ENCODE measurements at places on chromosomes 4 and X. TPM values are rescaled to one million over a fixed set of nuclear protein-coding genes. Genes with fewer than 3 reads are reported as not detected.

Gene CTAG2
- total RNA-seq = not detected

Gene HTRA3
- total RNA-seq = not detected

Gene RNF212
- 1.3 TPM for total RNA-seq

Gene TCEAL7
- total RNA-seq = not detected

Gene ADH1B
- not detected for total RNA-seq

Gene GYPE
- total RNA-seq = not detected

Gene PLXNB3
- 0.45 TPM for total RNA-seq

DNA sequence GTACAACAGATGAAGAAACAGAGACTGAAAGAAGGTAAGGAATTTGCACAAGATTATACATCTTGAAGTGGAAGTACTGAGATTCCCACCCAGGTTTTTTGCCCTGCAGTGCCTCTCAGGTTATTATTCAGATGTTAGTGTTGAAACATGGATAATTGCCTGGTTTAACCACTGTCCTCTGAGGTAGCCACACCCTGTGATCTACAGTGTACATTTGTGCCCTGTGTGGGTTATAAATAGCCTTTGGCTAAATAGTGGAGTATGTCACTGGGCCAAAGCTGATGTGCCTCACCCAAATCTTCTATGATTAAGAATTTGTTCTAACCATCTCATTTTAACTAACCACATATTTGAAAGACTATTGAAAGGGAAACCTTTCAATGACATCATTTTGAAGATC is 5.4 kb upstream of the ASB5 start:
- ATAC-seq = no peak

DNA sequence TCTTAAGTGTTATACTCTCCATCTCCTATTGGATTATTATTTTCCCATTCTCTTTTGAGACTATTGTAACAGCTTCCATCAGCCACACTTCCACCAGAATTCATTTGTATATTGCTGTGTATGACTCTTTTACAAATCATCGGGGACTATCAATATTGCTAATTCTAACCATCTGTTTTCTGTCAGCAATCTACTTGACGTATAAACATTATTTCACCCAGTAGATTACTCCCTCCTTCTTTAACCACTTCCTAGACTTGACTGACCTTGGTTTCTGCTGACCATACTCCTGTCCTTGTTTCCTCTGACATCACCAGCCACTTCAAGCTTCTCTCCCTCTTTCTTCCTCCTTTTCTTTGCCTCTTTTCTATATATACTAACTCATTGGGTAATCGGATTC is 402.9 kb downstream of the PCDH18 start:
- ATAC-seq = no peak

DNA sequence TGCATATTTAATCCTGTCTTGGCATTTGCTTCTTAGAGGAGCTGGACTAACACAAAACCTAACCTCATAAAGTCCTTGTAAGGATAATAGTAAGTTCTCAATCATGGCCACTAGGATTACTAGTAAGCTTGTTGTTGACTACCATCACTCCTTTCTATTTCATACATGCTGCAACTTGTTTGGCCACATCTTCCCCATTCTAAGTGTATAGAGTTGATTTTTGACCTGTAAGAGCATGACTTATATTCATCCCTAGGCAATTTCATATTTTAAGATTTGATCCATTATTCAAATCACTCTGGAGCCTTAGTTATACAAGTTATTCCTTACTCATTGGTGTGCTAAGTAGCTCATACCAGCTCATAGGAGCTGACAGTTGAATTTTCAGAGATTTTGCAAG is 109.4 kb downstream of the EFHC2 start:
- no peak for ATAC-seq

GRCh38 chrX:132292793-132293192 is 73.5 kb upstream of the RAP2C start:
- ATAC-seq = no peak

GRCh38 chrX:83934220-83934619 is 73.3 kb downstream of the CYLC1 start:
- no peak for ATAC-seq

DNA sequence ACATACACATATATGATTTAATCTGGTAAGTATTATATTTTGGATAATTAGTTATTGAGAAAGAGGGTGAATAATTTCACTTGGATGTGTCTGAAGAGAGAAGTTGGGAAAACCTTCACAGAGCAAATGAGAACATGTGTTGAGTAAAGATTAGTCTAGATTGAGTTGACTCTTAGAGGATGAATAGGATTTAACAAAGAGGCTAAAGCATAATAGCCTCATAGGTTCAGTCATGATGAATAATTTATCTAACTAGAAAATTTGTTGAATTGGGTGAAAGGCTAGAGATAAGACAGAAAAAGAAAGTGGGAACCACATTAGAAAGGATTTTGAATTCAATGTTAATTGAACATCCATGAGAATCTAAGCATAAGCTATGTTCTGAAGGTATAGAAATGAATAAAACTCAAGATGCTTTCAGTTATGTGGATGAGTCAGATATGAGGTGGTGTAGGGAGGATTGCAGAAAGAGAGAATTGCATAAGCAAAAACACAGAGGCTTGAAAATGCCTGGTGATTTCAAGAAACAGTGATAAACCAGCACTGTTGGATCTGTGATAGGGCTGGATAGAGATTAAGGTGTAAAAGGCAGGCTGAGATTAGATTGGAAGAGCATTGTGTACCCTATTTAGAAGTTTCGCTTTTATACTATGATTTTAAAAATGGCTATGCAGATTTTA is 207.6 kb upstream of the NR3C2 start:
- ATAC-seq = peak; percentile 85

GRCh38 chr4:14518136-14518535 is 484.1 kb upstream of the CPEB2 start:
- no peak for ATAC-seq

GRCh38 chrX:883588-883987 is 253.0 kb downstream of the SHOX start:
- no peak for ATAC-seq

DNA sequence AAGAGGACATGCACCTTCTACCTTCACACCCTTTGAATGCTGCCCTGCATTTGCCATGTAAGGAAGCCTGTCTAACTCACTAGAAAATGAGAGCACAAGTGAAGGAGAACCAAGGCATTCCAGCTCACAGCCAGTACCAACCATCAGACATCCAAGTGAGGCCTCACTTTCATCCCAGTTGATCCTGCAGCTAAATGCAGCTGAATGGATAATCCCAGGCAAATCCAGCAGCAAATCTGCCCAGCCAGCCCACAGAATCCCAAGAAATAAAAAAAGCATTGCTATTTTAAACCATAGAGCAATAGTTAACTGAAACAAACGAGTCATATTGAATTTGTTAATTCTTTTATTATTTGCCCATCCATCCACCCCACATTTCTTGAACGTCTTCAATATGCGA is 112.5 kb downstream of the C4orf33 start:
- ATAC-seq = no peak

DNA sequence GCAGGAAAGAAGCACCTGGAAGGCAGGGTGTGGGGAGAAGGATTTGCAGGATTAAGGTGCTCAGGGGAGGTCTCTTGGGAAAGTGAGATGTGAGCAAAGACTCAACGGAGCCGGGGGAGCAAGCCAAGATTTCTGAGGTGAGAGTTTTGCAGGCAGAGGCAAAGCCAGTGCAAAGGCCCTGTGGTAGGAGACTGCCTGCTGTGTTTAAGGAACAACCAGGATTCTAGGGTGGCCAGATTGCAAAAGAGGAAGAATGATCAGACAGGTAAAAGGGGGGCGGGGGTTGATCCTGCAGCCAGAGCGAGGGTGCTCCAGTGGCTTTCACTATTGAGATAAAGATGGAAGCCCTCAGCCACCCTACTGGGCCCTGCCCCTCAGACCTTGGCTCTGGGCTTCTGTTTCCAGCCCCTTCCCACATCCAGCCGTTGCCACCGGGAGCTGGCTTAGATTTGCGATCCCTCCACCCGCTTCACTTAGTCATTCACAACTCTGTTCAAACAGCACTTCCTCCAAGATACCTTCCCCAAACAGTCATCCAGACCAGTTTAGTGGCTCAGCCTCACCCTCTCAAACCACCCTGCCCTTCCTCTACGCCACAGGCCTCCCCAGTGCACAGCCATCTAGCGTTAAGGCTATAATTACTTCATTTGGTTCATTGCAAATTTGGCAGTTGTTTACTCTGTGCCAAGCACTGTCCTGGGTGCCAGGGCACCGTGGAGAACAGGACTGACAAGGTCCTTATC is 23.3 kb upstream of the BCOR start:
- no peak for ATAC-seq

- ATAC-seq = no peak
These were observed 43.0 kb downstream of the CXCL1 start for GRCh38 chr4:73912191-73912590.

- no peak for ATAC-seq
These were observed 742.4 kb upstream of the INTU start for GRCh38 chr4:126890383-126890782.

GRCh38 chrX:6891404-6891803 is 256.1 kb upstream of the STS start:
- no peak for ATAC-seq

DNA sequence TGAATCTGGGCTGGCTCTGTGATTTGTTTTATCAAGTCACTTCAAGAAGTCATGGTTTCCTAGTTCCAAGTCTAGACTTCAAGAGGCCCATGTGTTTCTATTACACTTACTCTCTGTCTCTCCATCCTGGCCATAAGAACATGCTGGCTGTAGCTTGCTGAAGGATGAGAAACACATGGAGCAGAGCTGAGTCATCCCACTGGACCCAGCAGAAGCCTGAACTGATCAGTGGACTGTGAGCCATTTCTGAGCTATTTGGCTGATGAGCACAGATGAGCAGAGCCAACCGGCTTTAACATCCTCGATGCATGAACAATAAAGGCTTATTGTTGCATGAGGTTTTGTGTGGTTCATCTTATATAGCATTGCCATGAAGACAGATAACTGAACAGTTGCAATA is 290.6 kb upstream of the BOD1L1 start:
- ATAC-seq = no peak

- peak; percentile 89 for ATAC-seq
These were observed 42.5 kb upstream of the BBS12 start for GRCh38 chr4:122689972-122690371.

GRCh38 chr4:179398414-179398813 is 1956.2 kb upstream of the AGA start:
- no peak for ATAC-seq

- ATAC-seq = no peak
These were observed 53.0 kb downstream of the ATP8A1 start for GRCh38 chr4:42603862-42604261.

DNA sequence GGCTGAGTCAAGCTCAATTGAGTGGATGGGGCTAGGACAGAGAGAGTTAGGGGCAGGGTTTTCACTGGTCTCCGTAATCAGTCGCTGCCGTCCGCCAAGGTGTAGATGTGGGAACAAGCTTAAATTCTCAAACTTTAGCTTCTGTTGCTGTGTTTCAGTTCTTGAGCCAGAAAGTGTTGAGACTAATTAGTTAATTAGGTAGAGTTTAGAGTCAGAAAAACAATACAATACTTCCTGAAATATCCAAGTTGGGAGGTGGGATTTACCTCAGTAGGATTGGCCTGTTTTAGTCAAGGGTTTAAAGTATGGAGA is 1.1 kb upstream of the UBE2D3 start:
- ATAC-seq = no peak

- no peak for ATAC-seq
These were observed 76.6 kb downstream of the MBNL3 start for GRCh38 chrX:132412208-132412607.

DNA sequence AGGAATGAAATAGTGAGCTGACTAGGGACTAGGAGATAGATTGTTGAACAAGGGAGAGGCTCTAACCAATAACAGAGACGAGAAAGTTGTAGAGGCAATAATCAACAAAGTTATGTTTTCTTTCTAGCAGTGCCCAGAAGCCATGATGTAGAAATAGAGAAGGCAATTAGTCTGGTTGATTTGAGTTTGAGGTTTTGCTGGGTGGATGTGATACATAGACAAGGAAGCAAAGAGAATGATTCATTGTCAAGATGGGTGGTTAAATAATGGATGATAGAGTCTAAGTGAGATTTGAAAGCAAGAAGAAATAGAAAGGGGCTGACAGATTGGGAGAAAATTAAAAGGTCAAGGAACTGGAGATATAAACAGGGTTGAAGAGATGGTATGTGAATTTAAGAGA is 11.2 kb downstream of the RBM41 start:
- ATAC-seq = no peak

GRCh38 chrX:110082161-110082560 is 79.2 kb downstream of the TMEM164 start:
- ATAC-seq = no peak

GRCh38 chrX:2162695-2163094 is 338.1 kb downstream of the DHRSX start:
- no peak for ATAC-seq

DNA sequence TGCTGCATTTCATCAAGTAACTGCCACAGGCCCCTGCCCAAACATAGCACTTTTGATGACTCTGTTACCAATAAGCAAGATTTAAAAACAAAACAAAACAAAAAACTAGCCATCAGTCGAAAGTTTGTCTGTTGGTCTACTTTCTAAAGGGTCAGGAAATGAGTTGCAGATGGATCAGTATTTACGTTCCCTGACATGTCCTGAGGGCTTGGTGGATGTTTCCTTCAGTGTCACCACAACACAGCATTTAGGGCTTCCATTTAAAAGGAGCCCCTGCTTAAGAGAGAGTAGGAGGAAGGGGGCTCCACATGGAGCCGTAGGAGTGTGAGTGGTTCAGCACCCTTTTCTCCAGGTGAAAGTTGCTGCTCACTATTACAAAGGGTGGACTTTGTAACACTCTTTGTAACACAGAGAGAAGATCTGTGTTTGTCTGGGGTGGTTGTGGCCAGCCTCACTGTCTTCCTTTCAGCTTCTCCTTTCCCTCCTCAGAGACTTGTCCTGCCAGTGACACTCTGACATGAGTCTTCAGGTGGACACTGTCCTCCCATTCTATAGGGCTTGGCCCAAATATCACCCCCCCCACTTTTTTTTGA is 167.5 kb upstream of the PDE5A start:
- ATAC-seq = no peak

DNA sequence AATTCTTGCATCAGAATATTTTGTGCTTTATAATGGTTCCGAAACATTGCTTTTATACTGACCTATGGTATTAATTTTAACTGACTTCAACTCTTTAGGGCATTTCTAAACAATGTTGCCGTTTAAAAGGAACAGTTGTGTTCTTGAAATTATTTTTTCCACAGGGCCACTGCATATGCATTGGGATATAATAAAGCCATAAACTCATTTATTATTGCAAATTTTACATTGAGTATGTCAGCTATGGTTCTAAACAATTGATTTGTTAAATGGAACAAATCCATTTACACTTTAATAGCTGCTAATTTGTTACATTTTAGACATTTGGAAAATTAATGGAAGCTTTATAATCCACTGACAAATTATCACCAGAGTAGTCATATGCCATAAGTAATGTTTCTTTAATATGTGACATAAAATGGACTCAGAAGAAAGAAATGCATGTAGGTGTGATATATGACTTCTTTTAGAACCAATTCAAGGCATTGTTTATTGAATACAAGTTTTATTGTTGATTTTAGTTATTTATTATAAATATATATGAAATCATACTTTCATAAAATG is 553.3 kb downstream of the TLL1 start:
- ATAC-seq = no peak

DNA sequence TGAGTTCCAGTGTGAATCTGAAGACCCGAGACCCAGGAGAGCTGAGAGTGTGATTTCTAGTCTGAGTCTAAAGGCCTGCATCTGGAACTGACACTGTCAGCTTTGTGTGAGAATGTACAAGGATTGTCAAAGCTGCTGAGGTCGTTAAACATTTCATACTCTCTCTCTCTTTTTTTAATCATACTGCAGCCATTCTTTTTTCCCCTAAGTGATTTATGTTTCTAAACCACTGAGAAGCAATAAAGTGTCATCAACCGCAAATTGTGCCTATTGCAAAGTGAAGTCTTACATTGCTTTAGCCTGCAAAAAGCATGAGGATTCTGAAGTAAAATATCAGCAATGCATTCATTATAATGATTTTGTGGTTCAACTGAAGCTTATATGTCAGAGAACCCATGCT is 106.0 kb downstream of the ASMT start:
- no peak for ATAC-seq

Measured in activated T-helper 17 cell treated with anti-CD3 and anti-CD28 coated beads, Interleukin-2, amount 50 U/mL, for 72 hours (primary cell).